ENCODE measurements at places on chromosomes 7 and 10.

- DNase-seq, result no peak
These were observed 13.0 kb downstream of the EN2 start for GRCh38 chr7:155470686-155471638.

DNA sequence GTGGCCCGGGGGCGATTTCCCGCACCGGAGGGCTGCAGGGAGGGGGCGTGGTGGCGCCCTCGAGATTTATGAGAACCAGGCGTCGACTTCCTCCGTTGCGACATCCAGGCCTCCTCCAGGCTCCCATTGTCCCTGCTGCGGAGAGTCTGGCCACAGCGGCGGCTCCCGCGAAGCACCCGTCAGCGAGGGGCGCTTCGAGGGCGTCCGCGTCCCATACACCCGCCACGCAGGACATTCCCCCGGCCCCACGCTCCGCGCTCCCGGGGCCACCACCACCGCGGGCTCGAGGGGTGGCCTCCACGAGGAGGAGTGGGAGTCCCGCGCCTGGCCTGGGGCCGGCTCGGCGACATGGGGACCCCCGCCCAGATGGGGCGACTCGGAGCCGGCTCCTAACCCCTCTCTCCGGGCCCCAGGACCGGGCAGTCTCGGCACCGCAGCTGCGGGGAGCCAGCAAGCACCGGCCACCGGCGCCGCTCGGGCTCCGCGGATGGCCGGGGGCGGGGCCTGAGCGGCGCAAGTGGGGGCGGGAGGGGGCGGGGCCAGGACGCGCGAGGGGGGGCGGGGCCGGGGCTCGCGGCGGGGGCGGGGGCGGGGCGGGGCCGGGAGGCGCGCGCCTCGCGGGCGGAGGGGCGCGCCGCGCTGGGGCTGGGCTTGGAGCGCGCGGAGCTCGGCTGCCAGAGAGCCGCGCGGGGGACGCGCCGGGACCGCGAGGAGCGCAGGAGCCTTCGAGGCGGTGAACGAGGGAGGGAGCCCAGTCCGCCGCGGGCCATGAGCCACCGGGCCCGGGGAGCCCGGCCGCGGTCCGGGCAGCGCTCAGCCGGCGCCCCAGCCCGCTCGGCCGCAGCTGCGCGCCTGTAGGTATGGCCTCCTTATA, at the start of gene SH2B2:
Gene SH2B2 (plus strand): TSS at position 632 of the 874 bp plus-strand sequence. CDS start 13,683 bp downstream, outside the sequence.
- no peak for DNase-seq

GRCh38 chr7:46286356-46286755, 365.3 kb upstream of the IGFBP3 start:
- DNase-seq, result no peak

- no peak for DNase-seq
These were observed 133.6 kb downstream of the ZMIZ1 start for GRCh38 chr10:79202188-79203013.

DNA sequence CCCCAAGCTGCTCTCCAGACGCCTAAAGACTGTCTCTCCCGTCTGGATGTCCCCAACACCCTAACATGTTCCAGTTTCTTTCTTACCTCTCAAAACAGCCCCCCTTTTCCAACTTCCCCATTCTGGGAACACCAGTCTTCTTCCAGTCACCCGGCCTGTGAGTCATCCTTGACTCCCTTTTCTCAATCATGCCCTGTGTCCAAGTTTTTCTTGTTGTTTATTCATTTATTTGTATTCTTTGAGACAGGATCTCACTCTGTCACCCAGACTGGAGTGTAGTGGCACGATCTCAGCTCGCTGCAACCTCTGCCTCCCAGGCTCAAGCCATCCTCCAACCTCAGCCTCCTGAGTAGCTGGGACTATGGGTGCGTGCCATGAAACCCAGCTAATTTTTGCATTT, 15.6 kb downstream of the SNX10 start:
- DNase-seq, result no peak

DNA sequence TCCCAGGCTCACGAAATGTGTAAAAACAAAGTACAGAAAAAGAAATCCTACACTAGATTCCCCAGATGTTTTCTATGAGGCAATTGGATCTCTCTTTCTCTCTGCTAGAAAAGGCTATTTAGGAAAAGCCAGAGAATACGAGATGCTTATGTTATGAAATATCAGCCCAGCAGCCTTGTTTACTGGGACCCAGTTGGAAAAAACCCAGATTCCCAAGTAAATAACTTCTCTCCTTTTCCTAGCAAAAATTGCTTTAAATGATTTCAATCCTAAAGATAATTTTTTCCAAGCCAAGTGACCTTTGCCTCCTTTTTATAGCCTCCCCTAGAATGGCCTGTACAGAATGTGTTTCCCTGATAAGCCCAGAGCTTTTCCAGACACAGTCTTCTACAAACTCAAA, 199.3 kb downstream of the PLXNA4 start:
- DNase-seq, result no peak

DNA sequence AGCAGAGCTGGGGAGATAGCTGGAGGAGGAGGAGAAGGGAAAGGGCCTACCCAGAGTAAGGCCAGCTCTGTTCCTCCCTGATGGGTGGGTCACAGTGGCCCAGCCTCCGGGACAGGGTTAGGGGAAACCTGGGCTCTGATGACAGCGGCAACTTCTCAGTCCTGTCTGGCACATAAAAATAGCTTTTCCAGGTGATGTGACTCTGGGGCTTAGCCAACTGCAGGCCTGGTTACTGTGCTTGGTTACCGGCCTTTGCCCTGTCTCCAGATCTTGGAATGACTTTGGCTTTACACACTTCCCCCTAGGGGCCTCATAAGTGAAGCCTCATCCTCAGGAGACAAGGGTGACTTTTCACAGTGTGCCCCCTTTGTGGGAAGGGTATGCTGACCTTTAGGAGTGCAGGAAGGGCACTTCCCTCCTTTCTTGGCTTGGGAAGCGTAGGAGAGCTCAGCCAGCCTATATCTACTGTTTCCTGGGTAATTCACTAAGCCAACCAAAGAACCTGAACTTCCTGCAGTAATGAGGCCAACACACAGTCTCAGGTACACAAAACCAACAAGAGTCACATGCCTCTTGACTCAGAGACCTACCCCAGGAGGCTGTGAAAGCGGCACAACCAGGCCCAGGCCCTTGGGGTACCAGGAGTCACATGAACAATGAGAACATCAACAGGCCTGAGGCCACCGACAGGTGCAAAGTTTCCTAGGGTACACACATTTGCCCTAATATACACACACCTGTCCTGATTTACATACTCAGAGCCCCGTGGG, 11.7 kb upstream of the HILPDA start:
- DNase-seq, result no peak

GRCh38 chr10:20778008-20778757, 118.9 kb downstream of the NEBL start:
- no peak for DNase-seq

DNA sequence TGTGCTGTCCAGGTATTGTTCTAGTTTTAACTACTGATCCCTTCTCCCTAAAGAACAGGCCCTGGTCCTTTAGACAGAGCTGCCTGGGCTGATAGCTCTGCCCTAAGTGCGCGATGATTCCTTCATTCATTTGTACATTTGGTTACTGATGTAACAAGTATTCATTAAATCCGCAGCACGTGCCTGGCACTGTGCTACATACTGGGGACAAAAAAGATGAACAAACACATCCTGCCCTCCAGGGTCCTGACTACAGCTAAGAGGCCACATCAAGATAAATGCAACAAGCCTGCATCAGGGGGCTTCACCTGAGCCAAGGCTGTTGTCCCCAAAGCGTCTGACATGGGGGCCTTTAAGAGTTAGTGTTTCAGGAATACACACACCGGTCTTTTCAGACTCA, 99.0 kb upstream of the PODXL start:
- no peak for DNase-seq

DNA sequence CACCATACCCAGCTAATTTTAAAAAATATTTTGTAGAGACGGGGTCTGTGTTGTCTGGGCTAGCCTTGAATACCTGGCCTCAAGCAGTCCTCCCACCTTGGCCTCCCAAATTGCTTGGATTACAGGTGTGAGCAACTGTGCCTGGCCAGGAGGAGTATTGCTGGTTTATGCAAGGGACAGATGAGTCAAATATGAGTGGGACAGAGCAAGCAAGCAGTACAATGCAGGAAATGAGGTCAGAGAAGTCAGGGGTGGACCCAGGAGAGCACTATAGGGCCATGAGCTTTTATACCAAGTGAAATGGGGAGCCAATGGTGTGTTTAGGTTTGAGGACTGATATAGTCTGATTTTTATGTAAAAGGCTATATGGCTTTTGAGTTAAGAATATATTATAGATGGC, 6.3 kb downstream of the TSPAN13 start:
- no peak for DNase-seq

DNA sequence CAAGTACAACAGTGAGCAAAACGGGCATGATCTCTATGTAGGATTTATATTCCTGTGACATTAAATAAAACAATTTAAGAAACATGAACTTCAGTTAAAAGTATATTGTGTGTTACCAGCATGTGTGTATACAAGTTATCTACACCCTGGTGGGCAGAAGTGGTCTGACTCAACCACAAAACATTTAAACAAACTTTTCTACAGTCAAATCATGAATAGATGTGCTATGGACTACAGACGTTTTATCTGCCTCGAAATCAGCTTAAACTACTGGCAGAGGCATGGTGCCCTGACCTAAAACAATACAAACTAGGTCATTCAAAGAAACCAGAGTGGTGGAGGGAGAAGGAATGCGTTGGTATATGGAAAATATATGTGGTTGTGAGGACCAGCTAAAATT, 3.6 kb downstream of the ARL3 start:
- DNase-seq, result no peak

DNA sequence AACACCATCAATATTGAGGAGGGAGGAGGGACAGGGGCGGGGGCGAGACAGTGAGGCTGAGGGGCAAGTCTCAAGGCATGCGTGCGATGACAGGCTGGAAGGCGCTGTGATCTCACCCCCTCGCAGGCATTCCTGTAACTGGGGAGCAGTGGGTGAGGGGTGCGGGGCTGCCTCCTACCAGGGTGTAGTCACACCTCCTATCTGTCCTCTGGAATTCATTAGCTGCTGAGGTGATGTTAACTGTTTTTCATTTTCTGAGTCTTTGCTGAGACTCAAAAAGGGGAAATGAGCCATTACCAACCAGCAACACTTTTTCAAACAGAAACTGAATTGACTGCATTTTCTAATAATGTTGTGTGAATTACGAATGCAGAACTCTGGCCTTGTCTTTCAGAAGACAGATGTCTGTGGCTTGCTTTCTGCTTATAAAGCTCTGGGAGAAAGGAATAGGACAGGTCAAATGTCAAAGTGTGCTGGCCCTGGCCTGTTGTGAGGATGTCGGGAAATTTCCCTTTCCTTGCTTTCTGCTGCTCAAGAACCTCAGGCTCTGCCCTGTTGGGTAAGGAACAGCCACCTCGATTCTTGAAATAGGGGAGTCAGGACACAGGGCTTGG, 23.7 kb upstream of the CDH23 start:
- DNase-seq, result no peak

GRCh38 chr7:28132959-28133870, 47.4 kb downstream of the JAZF1 start:
- DNase-seq, result no peak

- DNase-seq, result no peak
These were observed 304.5 kb upstream of the LRRN3 start for GRCh38 chr7:110786328-110786965.

DNA sequence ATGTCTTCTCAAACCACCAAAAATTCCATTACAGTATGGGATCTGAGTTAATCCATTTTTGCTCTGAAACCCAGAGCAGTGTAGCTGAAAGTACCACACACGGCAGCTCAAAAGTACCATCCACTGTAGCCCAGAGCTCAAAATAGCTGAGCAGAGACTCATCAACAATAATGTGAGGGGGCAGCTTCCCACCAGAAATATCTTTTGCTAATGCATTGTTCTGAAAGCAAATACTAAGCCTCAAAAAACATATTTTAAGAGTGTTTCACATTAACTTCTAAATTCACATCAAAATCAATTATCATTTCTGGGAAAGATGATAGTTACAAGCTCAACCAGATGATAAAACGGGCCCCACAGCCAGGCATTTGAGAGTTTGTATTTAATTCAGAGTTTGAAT, 73.7 kb downstream of the ABLIM1 start:
- DNase-seq, result no peak

GRCh38 chr7:40836218-40836617, 701.4 kb downstream of the SUGCT start:
- DNase-seq, result no peak

DNA sequence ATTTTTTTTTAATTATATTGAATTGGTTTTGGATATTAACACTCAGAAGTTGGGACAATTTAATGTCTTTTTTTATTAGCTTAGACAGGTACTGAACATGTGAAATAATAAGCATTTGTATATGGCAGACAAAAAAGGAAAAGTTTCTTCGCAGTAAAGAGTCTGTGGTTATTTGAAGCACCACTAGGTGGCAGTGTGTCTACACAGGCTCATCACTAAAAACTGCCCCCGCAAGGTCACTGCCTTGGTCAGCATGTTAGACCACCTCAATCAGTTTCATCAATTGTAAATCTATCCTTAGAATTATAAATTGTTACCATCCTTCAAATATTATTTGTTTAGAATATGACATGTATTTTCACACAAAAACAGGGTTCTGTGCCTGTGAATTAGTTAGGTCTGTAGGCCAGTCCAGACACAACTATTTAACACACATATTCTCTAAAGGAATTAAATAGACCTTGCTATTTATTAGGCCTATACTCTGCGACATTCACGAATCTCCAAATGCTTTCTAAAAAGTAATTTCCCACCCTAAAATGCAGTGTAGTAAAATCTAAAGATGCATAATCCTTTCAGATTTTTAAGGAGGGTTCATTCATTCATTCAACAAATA, 17.0 kb downstream of the PNLIPRP3 start:
- DNase-seq, result no peak

DNA sequence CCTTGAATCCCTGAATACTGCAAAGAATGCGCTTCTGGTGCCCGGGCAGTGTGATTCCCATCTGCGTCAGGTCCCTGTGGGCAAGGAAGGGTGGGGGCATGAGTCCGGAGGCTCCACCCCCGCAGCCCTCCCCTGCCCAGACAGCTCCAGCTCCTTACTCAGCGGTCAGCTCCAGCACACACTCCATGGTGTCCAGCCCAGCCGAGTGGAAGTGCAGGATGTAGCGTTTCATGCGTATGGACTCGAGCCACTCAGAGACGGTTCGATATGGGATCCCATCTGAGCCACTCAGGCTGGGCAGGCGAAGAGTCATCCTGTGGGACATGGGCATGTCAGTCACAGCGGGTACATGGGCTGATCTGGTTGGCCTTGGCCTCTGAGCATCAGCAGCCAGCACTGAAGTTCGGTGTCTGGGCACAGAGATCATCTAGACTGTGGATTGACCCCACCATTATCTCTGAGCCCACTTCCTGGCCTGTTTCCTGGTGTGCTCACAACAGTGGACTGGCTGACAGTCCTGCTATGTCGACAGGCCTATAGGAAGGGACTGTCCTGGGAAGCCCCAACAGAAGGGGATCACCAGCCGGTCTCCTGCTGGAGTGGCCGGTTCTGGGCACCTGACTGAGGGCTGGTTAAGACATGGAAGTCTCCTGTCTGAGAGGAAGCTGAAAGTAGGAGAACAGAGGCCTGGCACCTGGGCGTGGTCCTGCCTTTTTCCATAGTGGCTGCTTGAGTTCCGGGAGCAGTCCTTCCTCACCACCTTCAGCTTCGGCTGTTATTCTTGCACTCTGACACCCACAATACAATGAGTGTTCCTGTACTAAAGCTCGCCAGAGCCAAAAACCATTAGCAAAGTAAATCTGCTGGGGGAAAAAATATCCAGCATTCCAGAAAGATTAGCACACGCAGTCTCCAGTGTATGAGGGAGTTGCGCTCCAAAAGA, 10.6 kb downstream of the ZYX start:
- DNase-seq, result no peak
